ENCODE measurements at places on chromosomes 6 and 20.

GRCh38 chr20:45429618-45430017, 13.7 kb downstream of the PIGT start:
- DNase-seq = no peak

- DNase-seq = no peak
Measured at GRCh38 chr6:131910219-131910589, 41.0 kb downstream of the CCN2 start.

GRCh38 chr20:44819936-44820335, 9.6 kb upstream of the RIMS4 start:
- no peak for DNase-seq

- DNase-seq = no peak
Measured at GRCh38 chr6:41700463-41701347, 34.7 kb downstream of the TFEB start.

- DNase-seq = no peak
Measured at GRCh38 chr6:67175101-67175500, 1460.0 kb upstream of the ADGRB3 start.

DNA sequence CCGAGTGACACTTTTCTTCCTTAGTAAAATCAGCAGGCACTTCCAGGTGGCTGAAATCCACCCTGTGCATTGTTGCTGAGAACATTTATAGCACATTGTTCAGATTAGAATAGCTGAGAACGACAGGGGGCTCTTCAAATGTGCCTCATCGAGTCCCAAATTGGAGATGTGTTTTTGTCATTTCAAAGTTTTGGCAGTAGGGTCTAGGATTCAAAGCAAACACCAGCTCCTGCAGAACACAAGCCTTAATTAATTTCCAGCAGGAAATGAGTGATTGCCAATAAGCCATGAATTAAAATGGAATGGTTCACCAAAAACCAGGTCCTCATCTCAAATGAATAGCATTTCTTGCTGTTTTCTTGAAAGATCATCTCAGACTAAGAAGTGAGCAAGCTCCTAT, 171.6 kb downstream of the PLCB1 start:
- DNase-seq = no peak

DNA sequence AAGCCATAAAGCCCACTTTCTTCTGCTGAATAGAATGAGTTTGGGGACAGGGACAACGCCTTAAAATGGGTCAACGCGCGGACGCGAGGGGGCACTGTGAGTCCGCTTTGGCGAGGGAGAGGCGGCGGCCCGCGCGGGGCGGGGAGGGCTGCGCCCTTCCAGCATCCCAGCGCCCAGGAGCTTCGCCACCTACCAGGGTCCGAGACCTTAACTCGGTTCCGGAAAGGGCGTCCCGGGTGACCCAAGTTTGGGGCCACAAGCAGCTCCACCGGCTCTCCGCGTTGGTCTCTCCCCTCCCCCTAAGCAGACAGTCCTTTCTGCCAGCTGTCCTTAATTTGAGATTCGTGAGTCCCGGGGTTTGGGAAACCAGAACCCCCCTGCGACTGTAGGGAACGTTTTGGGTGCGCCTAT, 1.8 kb upstream of the SAMD5 start:
- DNase-seq = no peak

GRCh38 chr6:157034436-157035230, 257.5 kb downstream of the ARID1B start:
- no peak for DNase-seq

DNA sequence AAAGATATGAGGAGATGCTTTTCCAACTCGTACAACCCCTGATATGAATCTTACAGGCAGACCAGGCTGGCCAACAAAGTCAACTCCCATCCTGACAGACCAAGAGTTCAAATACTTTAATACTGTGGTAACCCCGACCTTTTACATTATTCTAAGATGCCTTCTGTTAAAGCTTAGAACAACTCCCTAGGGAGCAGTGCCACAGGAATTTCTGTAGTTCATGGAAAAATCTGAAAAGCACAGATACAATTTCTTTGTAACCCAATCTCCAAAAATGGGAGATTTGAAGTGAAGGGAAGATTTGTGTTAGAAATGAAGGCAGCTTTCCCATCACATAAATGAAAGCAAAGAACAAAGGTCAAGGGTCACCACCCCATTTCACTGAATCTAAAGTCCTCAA, 151.3 kb upstream of the BEND6 start:
- DNase-seq = no peak

DNA sequence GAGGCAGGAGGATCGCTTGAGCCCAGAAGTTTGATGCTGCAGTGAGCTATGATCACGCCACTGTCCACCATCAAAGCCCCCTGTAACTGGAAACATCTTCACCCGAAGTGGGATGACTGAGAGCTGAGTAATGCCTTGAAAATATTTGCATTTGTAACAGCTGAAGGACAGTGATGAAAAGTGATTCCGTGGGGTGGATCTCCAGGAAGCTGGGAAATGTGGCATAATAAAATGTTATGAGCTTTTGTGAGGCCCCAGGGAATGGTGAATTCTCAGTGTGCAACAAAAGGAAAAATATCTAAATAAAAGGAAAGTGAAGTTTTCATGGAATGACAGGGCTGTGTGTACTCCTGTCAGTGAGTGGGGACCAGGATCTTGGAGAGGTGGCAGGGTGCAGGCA, 92.0 kb downstream of the JAG1 start:
- DNase-seq = no peak

- DNase-seq = no peak
Measured at GRCh38 chr6:52164319-52165094, 21.7 kb upstream of the IL17A start.

DNA sequence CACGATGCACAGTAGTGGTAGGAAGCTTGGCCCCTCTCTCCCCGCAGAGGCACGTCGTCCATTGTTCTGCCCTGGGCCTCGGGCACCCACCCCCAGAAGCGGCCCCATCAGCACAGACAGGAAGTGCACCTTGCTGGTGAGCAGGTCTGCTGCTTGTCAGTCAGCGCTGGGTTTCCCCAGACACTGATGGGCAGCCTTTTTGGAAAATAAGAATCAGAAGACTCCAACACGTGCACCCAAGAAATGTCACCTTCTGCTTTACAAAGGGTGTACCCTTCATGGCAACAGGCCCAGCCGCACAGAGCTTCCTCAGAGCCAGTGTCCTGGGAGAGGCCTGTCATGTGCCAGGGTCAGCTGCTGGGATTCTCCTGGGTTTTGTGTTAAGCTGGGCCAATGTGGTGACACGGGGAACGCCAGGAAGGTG, 34.7 kb upstream of the IRF4 start:
- no peak for DNase-seq

DNA sequence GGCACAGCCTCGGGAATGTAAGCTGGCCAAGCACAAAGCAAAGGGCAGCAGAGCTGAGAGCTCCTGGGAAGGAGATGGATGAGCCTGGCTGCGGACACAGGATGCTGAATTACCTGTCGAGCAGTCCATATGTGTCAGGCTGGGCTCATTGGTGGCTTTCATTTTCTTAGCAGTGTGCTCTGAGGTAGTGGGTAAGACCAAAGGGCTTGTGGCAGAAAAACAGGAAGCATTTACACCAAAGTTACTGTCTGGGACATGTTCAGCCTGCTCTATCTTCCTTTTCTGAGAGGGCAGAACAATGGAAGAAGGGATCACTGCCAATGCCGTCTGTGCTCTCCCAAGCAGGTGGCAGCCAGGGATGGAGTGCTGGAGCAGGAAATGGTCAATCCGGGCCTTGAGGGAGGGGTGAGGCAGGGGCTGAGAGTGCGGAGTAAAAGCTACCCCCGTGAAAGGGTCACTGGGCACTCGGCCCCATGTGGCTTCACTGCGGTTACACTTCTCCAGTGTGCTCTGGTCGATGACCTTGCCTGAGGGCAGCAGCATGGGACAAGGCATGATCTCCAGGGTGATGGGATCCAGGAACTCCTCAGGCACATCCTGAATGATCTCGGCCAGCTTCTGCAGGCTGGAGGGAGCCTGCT, 36.9 kb upstream of the AVP start:
- no peak for DNase-seq
